ENCODE measurements at places on chromosomes 7 and 10.

- DNase-seq: no peak
Observed at GRCh38 chr10:6068006-6068405, 5.8 kb upstream of the IL2RA start.

DNA sequence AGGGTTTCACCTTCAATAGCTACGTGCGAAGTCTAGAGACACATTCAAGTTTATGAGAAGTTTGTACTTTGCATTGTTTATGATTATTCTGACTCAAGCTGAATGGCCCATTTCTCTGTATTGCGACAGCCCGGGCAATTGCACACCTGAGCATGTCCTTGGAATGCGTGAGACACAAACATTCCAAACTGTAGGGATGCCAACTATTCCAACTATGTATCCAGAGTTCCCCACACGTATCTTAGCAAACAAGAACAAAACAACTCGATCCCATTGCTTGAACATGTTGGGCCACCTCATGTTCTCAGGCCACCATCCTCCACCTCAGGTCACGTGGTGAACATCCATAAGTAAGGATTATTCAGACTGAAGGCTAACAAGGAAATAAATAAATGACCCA, 51.4 kb upstream of the EGFR start:
- DNase-seq: no peak

DNA sequence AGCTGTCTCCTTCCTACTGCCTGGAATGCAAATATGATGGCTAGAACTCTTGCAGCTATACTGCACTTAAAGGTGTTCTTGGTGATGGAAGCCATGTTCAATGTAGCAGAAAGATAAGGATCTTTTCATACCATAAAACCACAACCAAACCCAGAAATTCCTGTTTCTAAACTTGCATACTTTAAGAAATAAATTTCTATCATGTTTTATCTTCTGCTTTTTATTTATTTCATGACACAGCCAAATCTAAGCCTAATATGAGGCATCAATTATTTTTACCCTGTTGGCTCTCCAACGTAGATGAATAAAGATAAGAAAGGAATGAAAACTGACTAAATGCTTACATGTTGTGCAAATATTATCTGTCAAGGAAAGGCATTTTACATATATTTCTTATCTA, 224.1 kb downstream of the DOCK4 start:
- DNase-seq: no peak

GRCh38 chr7:10998996-10999757, 25.5 kb downstream of the PHF14 start:
- DNase-seq: no peak

DNA sequence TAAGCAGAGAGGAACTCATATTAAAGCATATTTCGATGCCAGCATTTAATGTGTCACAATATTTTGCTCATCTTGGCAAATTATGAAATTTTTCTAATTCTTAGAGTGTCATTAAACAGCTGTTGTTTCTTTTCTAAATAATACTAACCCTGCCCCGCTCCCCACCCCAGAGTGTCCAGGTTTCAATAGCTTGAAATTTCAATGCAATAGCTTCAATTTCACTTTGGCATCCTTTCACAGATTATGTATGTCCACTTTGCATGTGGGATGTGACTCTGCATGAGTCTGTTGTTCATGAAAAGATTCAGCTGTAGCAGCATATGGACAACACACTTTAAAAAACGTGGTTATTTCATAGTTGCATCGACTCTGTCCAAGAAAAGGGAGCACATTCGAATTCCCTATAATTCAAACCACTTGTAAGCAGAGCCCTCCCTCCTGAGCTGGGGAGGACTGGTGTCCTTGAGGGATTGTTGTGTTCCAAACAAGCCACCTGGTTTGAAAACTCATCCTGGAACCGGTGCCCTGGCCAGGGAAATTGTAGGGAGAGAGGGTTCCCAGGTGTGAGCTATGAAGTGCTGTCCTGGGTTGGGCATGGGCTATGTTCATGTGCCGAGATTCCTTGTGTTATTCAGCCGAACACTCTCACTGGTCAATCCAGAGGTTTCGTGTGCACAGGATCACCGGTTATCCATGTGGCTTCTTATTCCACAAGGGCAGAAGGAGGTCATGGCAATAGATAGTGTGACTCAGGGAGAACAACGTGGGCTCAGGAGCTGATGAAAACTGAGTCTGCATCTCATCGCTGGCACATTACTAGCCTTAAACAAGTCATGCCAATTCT, 64.6 kb upstream of the CREB5 start:
- DNase-seq: no peak

GRCh38 chr10:131824371-131825149, 76.2 kb upstream of the PPP2R2D start:
- DNase-seq: no peak

- DNase-seq: no peak
Observed at GRCh38 chr7:129828989-129829736, 123.6 kb downstream of the UBE2H start.

- no peak for DNase-seq
Observed at GRCh38 chr10:124560377-124561105, 98.9 kb downstream of the LHPP start.

All from activated CD8-positive, alpha-beta memory T cell treated with anti-CD3 and anti-CD28 coated beads for 1 hour (primary cell).